ENCODE measurements at places on chromosomes 13 and 19. TPM values are rescaled to one million over a fixed set of nuclear protein-coding genes. Genes with fewer than 3 reads are reported as not detected.

The SPHK2 gene
- total RNA-seq, result 43.0 TPM

The ZNF99 gene
- not detected for total RNA-seq

DNA sequence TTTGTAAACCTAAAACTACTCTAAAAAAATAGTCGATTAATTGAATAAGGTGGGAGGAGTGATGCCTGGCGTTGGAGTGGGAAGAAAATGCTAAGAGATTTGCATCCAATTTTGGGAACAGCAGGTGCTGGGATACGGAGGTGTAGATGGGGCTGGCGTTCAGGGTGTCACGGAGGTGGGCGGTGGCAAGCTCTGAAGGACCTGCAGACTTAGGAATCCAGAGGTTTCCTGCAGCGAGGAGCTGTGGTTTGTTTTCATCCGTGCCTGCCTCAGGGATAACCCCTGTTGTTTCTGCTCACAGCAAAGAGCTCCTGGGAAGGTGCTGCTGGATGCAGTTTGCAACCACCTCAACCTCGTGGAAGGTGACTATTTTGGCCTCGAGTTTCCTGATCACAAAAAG, 166.4 kb upstream of the RNF113B start:
- no peak for DNase-seq
- no peak overlapping the region for H3K27ac ChIP-seq
- no peaks in the 10 kb centered on the region for H3K36me3 ChIP-seq

- H3K4me3 ChIP-seq, result no peak overlapping the region
- peaks cover 14% of the 10 kb centered on the region for H3K36me3 ChIP-seq
- H3K27me3 ChIP-seq, result no peaks in the 10 kb centered on the region
- DNase-seq, result no peak
- no peaks in the 10 kb centered on the region for H3K4me1 ChIP-seq
Observed at GRCh38 chr19:16678498-16678897, 17.6 kb downstream of the TMEM38A start.

- peak; percentile 79 for DNase-seq
- peaks cover 13% of the 10 kb centered on the region for H3K4me1 ChIP-seq
- no peak overlapping the region for H3K27ac ChIP-seq
- no peaks in the 10 kb centered on the region for H3K36me3 ChIP-seq
- no peak overlapping the region for H3K4me3 ChIP-seq
Observed at GRCh38 chr13:50685491-50685890, 158.0 kb downstream of the DLEU7 start.

- peak; percentile 82 for DNase-seq
- H3K36me3 ChIP-seq, result no peaks in the 10 kb centered on the region
- H3K27ac ChIP-seq, result peak overlapping the region; percentile 82
- H3K27me3 ChIP-seq, result no peaks in the 10 kb centered on the region
- peaks cover 36% of the 10 kb centered on the region for H3K4me1 ChIP-seq
- H3K4me3 ChIP-seq, result peak overlapping the region; percentile 85
Observed at GRCh38 chr13:98144801-98145350, 2.0 kb downstream of the FARP1 start.

- DNase-seq, result no peak
- H3K27me3 ChIP-seq, result no peaks in the 10 kb centered on the region
- H3K27ac ChIP-seq, result no peak overlapping the region
- H3K4me3 ChIP-seq, result no peak overlapping the region
- H3K36me3 ChIP-seq, result no peaks in the 10 kb centered on the region
Observed at GRCh38 chr19:10600149-10600548, 13.0 kb upstream of the AP1M2 start.

DNA sequence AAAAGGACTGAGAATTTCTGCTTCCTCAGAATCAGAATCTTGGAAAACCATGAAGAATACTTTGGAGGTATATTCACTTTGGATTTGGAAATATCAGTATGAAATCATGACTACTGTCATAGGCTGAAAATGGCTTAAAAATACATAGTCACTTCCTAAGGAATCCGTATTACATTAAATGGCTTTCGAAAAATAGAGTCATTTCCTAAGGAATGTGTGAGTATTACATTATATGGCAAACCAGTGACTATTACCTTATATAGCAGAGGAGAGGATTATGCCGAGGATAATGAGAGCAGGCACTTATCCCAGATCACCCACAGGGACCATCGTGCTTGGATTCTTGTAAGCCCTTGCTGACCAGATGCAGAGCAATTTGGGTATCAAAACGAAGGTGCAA, 1471.8 kb downstream of the EFNB2 start:
- no peak for DNase-seq
- H3K36me3 ChIP-seq, result no peaks in the 10 kb centered on the region

The GPR18 gene
- not detected for total RNA-seq

GRCh38 chr13:83085186-83085900, 796.9 kb downstream of the SLITRK1 start:
- no peak overlapping the region for H3K27ac ChIP-seq
- H3K4me3 ChIP-seq, result no peak overlapping the region
- H3K4me1 ChIP-seq, result no peaks in the 10 kb centered on the region
- no peaks in the 10 kb centered on the region for H3K27me3 ChIP-seq
- no peaks in the 10 kb centered on the region for H3K36me3 ChIP-seq

The SULT2A1 gene
- total RNA-seq, result not detected

GRCh38 chr19:5153601-5154128, 184.8 kb downstream of the KDM4B start:
- peaks cover 6% of the 10 kb centered on the region for H3K36me3 ChIP-seq
- no peak for DNase-seq
- no peak overlapping the region for H3K27ac ChIP-seq
- H3K4me1 ChIP-seq, result peaks cover 6% of the 10 kb centered on the region

The CAPN12 gene
- 0.69 TPM for total RNA-seq

DNA sequence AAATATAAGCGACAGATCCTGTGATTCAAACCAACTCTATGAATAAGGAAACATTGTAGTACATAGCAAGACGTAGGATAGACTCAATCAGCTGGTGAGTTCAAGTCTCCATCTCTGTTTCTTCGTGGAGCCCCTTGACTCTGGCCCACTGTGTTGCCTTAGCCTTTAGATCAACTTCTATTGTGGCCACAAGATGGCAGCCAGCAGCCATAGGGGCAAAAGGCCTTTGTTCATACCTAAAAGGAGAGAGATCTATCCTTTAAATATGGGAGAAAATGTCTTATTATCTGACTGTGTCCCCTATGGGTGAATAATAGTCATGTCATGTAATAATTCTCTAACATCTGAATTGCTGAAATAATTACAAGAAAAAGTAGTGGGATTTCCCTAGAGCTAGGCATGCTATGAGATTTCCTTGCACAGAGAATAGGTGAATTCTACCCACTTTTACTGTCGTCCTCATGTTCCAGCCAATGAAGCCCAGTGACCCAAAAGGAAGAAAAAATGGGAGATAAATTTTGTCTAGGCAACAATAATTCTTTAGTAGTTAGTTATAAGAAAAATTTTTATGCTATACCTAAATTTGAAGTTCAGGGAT, 129.4 kb downstream of the PCDH20 start:
- H3K27ac ChIP-seq, result no peak overlapping the region
- peak; percentile 61 for DNase-seq
- H3K27me3 ChIP-seq, result no peaks in the 10 kb centered on the region
- H3K4me1 ChIP-seq, result no peaks in the 10 kb centered on the region
- H3K4me3 ChIP-seq, result no peak overlapping the region
- no peaks in the 10 kb centered on the region for H3K36me3 ChIP-seq

GRCh38 chr13:103276775-103277498, 210.7 kb upstream of the SLC10A2 start:
- no peak overlapping the region for H3K4me3 ChIP-seq
- no peak for DNase-seq
- H3K4me1 ChIP-seq, result no peaks in the 10 kb centered on the region
- H3K36me3 ChIP-seq, result no peaks in the 10 kb centered on the region
- H3K27me3 ChIP-seq, result no peaks in the 10 kb centered on the region
- no peak overlapping the region for H3K27ac ChIP-seq

DNA sequence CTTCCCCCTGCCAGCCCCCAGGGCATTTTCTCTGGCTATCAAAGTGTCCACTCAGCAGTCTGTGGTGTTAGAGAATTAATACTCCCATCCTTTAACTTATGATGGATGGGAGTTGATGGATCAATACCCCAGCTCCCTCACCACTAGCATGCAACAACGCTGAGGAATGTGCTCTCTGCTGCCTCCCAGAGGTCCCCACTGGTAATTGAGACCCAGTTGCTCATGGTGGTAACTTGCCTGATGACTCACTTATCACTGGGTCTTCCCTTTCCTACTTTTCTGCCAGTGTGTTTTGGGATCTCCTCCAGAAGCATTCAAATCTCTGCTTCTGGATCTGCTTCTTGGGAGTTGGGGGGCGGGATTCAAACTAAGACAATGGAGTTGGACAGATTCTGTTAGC, 20.3 kb upstream of the CACNA1A start:
- peak; percentile 47 for DNase-seq
- H3K27ac ChIP-seq, result no peak overlapping the region
- no peaks in the 10 kb centered on the region for H3K36me3 ChIP-seq
- H3K27me3 ChIP-seq, result no peaks in the 10 kb centered on the region
- no peaks in the 10 kb centered on the region for H3K4me1 ChIP-seq

GRCh38 chr19:11191273-11191755, 6.0 kb downstream of the KANK2 start:
- peak; percentile 53 for DNase-seq
- no peak overlapping the region for H3K27ac ChIP-seq
- H3K4me1 ChIP-seq, result peaks cover 18% of the 10 kb centered on the region
- peaks cover 34% of the 10 kb centered on the region for H3K36me3 ChIP-seq
- no peaks in the 10 kb centered on the region for H3K27me3 ChIP-seq
- H3K4me3 ChIP-seq, result no peak overlapping the region

- no peak overlapping the region for H3K4me3 ChIP-seq
- no peaks in the 10 kb centered on the region for H3K27me3 ChIP-seq
- H3K4me1 ChIP-seq, result no peaks in the 10 kb centered on the region
- H3K36me3 ChIP-seq, result peaks cover 44% of the 10 kb centered on the region
Observed at GRCh38 chr19:15353908-15354307, 21.6 kb upstream of the BRD4 start.

The SLC17A7 gene
- 1.7 TPM for total RNA-seq
